ENCODE measurements at places on chromosomes 16 and 17. TPM values are rescaled to one million over a fixed set of nuclear protein-coding genes. Genes with fewer than 3 reads are reported as not detected.

DNA sequence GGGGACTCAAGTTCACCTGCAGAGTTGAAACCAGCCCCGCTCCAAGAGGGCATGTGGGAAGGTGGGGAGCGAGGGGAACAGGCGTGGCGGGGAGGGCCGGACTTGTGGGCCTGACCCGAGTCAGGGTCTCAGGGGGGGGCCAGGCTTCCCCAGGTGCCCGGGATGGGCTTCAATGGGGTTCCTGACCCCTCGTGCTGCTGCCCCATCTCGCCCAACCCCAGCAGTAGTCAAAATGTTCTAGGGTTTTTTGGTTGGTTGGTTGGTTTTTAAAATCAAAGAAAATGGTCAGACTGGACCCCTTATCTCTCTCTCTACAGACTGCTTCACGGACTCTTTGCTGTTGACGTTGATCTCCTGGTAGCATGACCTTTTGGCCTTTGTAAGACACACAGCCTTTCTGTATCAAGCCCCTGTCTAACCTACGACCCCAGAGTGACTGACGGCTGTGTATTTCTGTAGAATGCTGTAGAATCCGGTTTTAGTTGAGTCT is 69.5 kb downstream of the AMFR start:
- DNase-seq: no peak

- no peak for DNase-seq
Observed at GRCh38 chr16:82092711-82093110, 57.7 kb downstream of the HSD17B2 start.

GRCh38 chr17:77637818-77638575 is 320.5 kb upstream of the TNRC6C start:
- no peak for DNase-seq

CACNG3 gene
- polyA plus RNA-seq: not detected

- DNase-seq: no peak
Observed at GRCh38 chr17:78707016-78707415, 75.1 kb downstream of the CYTH1 start.

- no peak for DNase-seq
Observed at GRCh38 chr16:1070864-1071408, 1.6 kb upstream of the SSTR5 start.

DNA sequence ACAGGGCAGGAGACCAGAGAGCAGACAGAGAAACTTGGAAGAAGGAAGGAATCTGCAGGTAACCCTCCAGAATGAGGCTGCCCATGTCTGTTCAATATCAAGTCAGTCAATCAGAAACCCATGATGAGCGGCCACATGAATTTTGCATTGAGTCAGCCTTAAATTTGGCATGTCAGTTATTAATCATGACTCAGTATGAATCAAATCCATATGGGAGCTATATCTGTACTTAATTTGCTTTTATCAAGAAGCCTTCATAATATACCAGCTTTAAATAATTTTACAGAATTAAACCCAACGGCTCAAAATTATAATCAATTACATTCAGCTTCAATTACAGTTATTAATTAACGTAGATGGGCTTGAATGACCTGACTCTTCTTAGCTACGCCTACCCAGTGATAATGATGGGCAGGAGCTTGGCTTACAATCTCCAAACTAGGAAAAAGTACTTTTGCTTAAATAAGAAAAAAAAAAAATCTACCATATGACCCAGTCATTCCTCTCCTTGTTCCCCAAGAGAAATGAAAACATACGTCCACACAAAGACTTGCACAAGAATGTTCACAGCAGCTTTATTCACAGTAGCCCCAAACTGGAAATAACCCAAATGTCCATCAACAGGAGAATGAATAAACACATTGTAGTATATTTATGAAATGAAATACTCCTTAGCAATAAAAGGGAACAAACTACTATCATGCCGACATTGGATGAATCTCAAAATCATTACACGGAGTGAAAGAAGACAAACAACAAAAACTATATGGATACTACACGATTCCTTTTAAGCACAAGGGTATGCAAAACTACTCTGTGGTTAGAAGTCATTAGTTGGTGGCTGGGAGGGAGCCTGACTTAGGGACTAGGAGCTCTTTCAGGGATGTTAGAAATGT is 48.6 kb downstream of the SLC39A11 start:
- DNase-seq: no peak

DNA sequence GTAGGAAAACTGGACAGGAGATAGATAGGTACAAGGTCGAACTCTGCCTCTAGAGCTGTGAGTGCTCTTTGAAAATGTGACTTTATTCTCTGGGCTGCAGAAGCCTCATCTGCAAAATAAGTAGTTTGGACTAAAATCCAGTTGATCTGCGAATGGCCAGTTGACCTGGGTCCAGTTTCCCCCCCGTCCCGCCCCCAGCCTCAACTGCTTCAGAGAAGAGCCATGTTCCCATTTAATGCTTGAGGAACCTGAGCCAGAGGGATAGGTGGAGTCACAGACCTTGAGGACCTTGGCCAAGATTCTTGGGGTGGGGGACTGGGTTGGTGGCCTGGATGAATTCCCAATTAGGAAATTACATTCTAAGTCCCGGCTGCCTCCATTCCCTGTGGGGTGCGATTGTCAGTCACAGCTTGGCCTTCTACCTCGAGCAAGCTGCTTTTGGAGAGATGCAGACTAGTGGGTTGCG is 14.1 kb downstream of the TBX2 start:
- no peak for DNase-seq

- no peak for DNase-seq
Observed at GRCh38 chr17:60671482-60671881, 6.2 kb upstream of the BCAS3 start.

- DNase-seq: no peak
Observed at GRCh38 chr17:36195434-36196130, 976 bp downstream of the CCL3L1 start.

- DNase-seq: no peak
Observed at GRCh38 chr17:42459801-42460281, 1.2 kb downstream of the ATP6V0A1 start.

DNA sequence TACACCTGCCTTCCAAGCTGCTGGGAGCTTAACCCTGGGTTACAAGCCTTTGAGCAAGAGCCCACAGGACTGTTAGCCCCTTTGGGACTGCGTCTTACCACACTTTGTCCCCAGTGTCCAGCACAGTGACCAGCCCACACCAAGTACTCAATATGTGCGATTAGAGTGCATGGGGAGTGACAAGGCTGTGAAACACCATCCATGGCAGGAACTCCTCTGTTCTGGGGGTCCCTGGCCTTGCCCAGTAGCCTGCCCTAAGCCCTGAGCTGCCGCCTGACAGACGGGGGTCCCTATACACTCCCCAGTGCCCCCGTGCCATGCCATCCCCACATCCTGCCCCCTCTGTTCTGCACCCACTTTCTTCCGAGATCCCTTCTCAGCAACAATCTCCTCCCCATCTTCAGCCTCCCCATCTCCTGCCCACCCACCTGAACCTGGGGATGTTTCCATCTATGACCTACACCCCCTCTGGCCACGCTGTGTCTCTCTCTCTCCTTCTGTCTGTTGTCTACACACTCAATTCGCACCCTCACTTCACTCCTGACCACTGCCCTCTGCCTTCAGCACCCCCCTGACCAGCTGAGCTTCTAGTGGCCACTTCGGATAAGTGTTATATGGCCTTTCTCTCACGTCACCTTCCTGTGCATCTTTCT is 112.9 kb upstream of the SMURF2 start:
- no peak for DNase-seq

DNA sequence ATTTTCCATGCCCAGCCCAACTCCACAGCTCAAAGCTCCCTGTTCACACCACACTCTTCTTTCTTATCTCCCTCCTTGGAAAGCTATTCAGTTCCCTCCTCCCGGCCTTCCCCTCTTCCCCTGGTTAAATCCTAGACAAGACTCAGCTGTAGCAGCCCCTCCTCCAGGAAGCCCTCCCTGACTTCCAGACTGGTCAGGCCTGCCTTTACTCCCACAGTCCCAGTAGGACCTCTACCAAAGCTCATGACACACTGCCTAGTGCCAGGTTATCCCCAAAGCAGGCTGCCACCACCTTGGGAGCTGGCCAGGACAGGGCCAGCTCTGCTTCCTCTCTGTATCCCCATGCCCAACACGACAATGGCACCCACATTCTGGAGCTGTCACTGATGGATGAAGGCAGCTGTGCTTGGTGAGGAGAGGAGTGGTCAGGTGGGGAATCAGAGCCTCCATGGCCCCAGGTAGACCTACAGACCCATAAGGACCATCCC is 50.0 kb downstream of the BEAN1 start:
- no peak for DNase-seq
